ENCODE measurements at places on chromosomes 1 and 21.

DNA sequence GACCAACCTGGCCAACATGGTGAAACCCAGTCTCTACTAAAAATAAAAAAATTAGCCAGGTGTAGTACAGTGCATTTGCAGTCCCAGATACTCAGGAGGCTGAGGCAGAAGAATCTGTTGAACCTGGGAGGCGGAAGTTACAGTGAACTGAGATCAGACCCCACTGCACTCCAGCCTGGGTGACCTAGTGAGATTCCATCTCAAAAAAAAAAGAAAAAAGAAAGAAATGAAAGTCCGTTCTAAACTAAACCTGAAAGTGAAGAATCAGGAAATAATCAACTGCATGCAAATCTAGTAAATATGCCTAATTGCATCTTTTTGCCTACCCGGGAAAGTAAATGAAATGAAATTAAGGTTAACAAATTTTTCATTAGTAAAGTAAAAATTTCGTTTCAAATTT lies 99.6 kb downstream of the ZZZ3 start:
- DNase-seq: no peak

DNA sequence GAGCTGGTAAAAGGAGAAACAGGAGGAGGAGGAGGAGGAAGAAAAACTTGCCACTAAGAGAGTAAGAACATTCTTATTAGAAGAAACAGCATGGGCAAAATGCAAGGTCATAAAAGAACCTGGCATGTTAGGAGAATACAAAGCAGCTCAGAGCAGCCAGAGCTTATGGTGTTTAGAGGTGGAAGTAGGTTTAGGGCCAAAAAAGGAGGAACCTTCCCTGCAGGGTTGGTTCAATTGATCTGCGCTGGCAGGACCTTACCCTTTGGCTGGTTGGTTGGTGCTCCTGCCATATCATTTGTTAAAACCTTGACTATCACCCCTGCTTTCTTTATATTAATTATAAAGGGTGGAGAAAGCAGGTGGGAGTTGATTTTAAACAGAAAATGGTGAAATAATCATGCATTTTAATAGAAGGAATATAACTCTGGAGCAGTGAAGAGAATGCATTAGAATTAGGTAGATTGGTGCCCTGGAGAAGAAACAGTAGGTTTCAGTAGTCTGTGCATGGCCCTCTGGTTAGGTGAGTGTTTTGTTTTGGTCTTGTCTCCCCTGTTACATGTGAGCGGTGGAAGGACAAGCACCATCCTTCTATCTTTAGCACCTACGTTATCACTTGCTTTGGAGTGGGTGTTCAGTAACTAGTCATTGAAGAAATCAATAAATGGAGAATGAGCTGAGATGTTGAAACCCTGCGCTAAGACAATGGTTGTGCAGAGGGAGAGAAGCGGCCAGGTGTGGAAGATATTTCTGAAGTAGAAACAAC lies 110.4 kb upstream of the NGF start:
- no peak for DNase-seq

GRCh38 chr1:72892461-72892860 lies 610.1 kb upstream of the NEGR1 start:
- DNase-seq: no peak

- DNase-seq: no peak
Observed at GRCh38 chr1:104190821-104191220, 441.1 kb downstream of the AMY1C start.

DNA sequence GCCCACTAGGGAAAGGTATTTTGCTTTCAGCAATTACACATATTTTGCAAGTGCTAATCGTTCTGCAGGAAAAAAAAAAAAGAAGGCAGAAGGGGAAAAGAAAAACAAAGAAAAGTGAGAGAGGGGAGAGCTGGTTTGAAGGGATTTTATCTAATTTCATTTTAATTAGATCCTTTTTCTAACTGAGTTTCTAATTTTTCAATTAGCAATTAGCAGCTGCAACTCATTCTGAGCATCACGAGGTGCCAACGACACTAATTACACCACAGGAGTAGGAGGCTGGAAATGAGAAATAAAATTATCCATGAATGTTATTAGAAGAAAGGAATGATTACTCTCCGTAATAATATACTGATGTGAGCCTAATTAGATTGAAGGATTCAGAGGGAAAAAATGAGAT lies 481.0 kb upstream of the CAMK1G start:
- no peak for DNase-seq

DNA sequence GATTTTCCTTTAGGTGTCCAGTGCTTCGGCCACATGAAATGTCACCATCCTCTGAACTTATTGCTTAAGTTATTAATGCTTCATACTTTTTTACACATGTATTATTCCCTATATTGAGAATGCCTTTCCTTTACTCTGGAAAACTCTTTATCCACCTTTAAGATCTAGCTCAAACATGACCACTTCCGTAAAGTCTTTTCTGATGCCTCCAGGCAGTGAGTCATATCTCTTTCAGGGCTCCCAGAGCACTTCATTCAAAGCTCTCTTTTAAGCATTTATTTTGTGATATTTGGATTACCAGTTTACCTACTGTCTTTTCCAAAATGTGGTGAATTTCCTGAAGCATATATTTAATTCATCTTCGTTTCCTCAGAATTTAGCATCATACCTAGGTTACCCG lies 178.9 kb downstream of the HS2ST1 start:
- DNase-seq: no peak

GRCh38 chr1:59152511-59152910 lies 144.4 kb upstream of the FGGY start:
- no peak for DNase-seq

DNA sequence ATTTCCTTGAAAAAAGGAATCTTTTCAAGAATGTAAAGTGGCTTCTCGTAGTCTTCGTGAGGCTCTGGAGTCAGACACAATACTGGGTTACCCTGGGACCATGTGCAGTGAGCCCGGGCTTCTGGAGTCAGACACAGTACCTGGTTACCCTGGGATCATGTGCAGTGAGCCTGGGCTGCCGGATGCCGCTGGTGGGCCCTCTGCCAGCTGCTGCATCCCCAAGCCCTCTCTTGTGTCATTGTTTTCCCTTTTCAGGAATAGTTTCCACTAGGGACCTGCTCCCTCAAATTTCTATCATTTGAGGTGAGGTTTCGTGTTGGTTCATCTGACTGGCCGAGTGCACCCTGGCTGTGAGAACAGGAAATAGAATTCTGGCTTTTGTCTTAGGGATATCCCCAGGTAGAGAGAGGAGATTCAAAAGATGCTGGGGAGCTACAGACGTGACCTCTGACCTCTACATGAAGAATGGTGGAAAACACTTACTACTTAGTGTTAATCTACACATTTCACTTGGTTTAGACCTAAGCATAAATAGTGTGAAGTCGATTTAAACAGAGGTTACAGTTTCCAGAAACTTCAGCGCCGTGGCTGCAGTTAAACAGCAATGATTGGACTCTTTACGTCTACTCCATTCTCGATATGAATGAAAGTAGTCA lies 10.6 kb downstream of the ADARB1 start:
- no peak for DNase-seq

GRCh38 chr1:34984435-34984792 lies 733 bp downstream of the TMEM35B start:
- no peak for DNase-seq

- DNase-seq: peak; percentile 73
Observed at GRCh38 chr1:84888753-84889152, 4.3 kb downstream of the LPAR3 start.

DNA sequence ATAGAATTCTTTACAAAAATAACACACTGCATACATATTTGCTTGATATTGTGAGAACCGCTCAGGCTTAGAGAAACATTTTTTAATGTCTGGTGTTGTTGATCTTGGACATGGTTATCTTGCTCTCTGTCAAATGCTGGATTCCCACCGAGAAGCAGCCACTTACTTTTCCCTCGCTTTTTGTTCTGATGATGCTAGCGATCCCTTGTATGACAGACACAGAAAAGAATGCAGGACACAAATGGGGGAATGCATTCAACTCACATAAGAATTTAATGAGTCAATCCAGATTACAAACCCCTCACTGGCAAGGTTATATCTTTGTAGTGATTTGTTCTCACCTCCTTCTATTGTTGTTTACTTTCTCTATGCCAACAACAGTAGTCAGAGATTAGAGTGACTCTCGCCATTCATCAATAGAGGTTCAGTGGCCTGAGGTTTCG lies 76.8 kb upstream of the AKT3 start:
- no peak for DNase-seq

DNA sequence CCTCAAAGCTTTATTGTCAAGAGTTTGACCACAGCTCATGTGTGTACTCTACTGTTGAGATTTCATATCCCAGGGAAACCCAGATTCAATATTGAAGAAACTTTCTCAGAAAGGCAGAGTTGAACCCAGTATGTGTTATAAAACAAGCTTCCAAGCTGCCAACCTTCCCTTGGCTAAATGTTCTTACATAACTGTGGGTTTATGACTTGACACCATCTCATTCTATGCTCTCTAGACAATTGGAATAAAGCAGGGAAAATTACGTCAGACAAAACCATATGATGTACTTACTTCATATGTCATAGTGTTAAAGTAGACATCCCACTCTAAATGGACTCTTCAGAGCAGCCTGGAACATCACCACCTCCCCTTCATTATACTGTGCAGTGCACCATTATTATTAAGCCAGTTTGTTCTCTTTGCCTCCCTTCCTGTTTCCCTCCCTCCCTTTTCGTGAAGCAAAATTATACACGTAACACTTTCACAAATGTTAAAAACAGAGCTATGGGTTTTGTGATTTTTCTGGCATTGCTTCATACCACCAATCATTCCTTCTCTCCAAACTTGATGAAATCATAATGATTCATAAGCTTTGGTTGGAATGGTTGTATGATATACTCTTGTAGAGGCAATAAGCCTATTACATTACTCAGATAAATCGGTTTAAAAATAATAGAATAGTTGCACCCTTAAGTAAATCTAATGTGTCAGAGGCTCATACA lies 507.2 kb downstream of the LTN1 start:
- no peak for DNase-seq

DNA sequence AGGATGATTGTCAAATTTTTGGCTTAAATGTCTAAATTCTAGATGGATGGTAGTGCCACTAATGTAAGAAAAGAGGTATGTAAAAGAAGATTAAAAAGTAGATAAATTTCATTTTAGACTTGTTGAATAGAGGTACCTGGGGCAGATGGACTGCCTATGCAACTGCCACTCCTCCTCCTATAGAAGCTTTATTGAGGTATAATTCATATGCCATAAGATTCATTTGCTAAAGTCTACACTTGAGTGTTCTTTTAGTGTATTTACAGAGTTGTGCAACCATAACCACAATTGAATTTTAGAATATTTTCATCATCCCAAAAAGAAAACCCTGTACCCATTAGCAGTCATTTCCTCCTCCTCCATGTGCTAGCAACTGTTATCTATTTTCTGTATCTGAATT lies 70.6 kb downstream of the FNBP1L start:
- DNase-seq: no peak

- DNase-seq: no peak
Observed at GRCh38 chr1:93353286-93353685, 7.6 kb downstream of the DR1 start.

- no peak for DNase-seq
Observed at GRCh38 chr1:6891781-6892579, 106.7 kb downstream of the CAMTA1 start.

GRCh38 chr1:153651771-153652170 lies 6.7 kb upstream of the SNAPIN start:
- no peak for DNase-seq

DNA sequence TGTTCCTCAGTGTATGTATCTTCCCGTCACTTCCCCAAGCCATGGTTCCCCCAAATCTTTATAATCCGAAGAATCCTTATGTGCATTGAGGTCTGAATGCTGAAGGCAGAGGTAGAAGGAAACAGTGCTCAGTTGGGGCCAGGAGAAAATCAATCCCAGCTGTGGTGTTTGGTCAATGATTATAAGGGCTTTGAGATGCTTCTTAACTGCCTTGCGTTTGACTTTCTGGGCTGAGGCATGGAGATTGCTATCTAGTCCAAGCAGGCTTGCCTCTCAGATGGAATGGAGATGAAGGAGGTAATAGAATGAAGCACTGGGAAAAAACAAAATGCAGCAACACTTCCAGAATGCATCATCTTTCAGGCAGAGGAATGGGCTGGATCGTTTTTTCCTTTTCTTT lies 3.6 kb upstream of the MAP1LC3C start:
- DNase-seq: no peak

GRCh38 chr1:213055767-213056166 lies 4.7 kb downstream of the RPS6KC1 start:
- no peak for DNase-seq

- no peak for DNase-seq
Observed at GRCh38 chr1:14568716-14569355, 29.6 kb upstream of the KAZN start.

DNA sequence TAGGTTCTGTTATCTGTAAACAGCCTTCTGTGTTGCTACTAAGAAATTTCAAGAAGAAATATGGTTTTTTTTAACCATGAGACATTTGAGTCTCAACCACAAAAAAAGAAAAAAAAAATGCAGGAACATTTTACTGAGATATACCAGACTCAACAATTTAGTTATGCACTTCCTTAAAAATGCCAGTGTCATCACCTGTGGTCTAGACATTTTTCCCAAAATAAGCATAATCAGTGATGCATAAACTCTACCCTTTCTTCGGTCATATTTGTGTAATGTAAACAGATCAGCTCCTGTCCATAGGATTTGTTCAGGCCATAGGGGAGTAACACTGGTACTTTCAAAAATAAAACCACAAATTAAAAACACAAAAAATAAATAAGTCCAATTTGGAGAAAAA lies 122.6 kb upstream of the TNFSF4 start:
- DNase-seq: no peak

DNA sequence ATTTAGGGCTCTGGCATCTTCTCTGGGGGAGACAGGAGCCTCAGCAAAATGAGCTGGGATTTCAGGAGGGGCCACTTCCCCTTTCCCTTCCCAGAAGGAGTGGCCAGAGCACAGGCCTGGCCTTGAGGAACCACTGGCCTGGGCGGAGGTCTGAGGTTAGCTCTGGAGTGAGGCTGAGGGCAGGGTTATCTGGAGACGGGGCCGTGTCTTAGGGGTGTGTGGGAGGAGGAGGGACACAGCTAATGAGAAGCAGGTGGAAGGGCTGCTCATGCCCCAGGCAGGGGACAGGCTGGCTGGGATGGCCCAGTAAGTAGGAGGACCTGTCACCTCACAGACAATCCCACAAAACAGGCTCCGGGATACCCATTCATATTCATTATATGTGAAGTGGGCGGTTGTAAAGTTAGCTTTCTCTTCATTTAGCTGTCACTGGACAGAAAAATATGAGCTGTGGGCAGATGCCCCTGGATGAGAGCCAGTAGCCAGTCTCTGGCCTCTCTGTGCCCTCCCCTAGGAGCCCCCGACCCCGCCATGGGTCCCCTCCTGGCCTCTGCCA lies 12.4 kb downstream of the ALX3 start:
- no peak for DNase-seq

DNA sequence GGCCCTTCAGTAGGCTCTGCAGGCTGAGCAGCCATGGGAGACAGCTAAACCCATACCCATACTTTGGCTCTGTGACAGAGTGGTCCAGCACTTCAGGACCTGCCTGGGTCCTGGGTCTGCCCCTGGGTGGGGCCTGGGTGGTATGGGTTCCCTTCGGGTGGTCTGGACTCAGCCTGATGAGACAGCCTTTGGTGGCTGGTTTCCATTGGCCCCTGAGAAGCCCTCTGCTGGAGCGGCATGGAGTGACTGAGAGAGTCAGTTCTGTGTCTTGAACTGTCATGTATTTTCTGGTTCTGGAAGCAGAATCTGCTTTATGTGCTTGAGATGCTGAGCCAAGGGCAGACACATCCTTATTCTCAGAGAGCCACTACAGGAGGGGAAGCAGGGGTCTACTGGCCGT lies 31.3 kb upstream of the KCNA2 start:
- no peak for DNase-seq

All from RWPE2 (cell line).